ENCODE measurements at places on chromosomes 6 and 20.

DNA sequence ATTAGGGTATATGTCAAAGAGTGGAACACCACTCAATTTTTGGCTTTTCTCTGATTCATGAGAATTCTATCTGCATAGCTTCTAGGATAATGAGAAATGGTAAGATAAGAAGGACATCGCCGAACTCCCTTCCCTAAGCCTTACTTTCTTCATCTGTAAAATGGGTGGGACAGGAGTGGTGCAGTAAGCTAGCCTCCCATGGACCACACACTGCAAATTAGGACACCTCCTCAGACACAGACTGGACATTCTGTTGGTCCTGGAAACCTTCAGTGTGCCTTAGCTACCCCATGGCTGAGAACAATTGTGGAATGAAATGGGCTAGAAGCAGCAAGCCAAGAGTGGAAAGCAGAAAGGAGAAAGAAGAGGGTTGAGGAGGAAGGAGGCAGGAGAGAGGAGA is 89.6 kb downstream of the BMP7 start:
- no peak for DNase-seq

DNA sequence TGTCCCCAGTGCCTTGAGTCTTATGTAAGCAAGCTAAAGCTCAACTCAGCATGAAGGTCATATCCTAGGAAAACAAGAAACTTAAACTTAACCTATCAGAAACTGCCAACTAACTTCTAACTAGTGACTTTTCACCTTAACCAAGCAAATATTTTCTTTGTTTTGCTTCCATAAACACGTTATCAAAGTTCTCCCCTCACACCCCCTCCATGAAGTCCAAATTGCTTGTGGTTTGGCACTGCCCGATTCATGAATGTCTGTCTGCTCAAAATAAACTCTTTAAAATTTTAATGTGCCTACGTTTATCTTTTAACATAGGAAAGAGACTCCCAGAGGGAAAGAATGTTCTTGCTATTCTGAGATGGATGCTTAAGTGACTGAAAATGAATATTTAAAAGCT is 34.9 kb downstream of the GSTA2 start:
- no peak for DNase-seq

DNA sequence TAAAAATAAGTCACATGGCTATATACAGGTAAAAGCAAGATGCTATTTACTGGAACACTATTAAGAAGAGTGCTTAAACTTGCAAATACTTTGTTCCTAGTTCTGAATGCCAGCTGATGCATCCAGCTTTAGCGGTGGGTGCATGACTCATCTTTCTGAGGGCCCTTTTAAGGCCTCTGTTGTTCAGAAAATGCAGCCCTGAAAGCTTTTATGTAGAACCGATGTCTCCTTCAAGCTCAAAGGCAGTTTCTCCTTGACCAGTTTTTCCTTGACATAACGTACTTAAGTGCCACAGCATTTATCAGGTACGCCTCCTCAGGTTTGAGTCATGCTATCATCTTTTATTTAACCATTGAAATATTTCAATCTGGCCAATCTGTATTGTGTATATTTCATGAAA is 82.8 kb downstream of the MLIP start:
- no peak for DNase-seq

- no peak for DNase-seq
These were observed 85.3 kb downstream of the DLGAP4 start for GRCh38 chr20:36391456-36391855.

DNA sequence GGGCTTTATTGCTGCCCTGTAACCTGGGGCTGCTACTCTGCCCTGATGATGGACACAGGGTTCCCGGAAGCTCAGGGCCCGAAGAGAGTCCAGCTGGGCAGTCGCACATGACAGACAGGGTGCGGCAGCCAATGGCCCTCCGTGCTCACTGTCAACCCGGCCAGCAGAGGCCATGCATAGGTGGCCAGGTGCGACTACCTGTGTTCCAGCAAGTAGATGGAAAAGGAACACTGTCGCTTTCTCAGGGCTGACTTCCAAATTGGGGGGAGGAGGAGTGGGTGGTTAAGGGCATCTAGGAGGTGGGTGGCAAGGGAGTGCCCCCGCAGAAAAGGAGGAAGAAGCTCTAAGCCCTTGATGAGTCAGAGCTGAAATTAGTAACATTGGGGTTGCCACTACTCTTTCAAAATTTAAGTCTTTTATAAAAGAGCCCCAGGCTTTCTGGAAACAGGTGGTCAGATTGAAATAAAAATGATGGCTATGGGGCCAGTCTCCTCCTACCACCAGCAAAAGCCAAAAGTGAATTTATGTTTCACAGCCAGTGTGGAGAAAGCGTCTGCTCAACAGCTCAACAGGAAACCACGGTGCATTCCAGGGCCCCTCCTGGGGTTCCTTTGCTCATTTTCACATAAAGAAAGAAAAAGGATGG is 2.3 kb upstream of the RAMACL start:
- DNase-seq, result no peak

DNA sequence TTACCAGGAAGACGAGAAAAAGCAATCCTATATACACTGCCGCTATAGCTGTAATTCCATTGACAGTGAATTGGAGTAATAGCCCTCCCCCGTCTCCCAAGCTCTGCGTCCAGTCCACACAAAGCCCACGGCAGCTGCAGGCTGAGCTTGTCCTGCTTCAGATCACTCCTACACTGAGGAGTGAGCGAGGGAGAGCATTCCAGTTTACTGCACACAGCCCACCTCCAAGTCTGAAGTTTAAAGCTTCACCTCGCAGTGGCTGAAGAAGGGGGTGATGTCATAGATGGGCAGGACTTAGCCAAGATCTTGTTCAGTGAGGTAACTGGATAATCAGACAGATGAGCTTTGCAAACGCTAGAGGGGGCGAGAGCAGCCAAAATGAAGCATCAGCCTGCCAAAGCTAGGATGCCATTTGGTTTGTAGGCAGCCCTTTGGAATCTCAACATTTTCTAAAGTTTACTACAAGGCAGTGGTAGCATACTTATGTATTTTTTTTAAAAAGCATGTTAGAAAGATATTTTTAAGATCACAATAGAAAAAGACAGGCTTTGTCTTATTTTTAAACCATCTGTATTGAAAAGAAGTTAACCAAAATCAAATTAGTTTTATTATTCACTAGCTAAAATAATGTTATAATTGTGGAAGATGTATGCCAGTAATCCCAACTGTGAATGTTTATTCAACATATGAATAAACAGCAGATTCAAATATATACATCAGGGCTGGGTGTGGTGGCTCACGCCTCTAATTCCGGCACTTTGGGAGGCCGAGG is at the start of gene FLRT3:
Gene FLRT3 (minus strand): TSS at position 213 of the 772 bp plus-strand sequence. CDS start 10,106 bp downstream, outside the sequence.
- DNase-seq, result no peak

DNA sequence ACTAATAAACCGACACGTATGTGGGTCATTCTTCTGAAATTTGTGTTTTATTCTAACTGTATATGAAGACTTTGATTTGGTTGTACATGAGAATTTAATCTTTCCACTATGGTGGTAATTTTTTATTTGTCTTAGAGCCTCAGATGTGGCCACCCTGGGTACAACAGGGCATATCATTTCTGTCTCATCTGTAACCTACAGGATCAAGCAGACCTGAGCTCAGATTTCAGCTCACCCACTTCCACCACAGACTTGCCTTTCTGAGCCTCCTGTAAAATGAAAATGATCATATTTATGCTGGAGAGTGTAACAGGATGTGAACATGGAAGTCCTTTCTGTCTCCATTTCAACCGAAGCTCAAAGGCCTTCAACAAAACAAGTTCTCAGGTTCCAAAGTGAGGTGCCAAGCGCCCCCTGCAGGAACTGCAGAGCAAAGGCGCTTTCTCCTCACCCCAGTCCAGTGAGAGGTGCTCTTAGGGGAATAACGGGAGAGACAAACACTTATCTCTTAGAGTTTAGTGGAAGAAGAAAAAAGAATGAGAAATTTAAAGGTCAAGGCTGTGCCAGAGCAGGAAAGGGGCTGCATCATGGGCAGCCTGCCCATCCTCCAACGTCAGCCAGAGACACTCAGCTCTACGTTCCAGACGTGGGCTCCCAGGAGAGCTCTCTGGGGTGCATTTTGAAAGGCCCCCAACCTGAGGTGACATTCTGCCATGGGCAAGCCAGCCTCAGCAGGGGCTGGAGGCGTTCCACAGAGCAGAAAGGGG is 23.0 kb upstream of the CD24 start:
- DNase-seq, result no peak

- no peak for DNase-seq
These were observed 46.3 kb upstream of the CD93 start for GRCh38 chr20:23132293-23132929.

DNA sequence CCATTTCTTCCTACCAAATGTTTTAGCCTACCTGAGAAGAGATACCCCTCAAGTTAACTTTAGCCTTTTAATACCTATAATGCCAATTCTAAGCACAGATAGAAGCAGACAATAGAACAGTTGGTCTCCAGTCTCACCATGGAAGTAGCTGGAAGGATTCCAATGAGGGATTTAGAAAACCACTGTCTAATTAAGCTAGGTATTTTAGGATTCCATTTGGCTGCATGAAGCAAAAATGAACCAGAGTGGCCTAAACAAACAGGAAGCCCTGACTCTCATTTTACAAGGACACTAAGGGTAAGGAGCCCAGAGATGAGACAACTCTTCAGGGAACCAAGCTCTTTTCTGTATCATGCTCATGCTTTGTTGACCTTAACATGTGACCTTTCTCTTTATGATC is 199.2 kb downstream of the ALDH8A1 start:
- DNase-seq, result no peak

- DNase-seq, result no peak
These were observed 158.6 kb downstream of the RNF144B start for GRCh38 chr6:18545726-18546125.

GRCh38 chr6:89970609-89971337 is 76.5 kb downstream of the GJA10 start:
- DNase-seq, result no peak

- no peak for DNase-seq
These were observed 3.8 kb downstream of the PREX1 start for GRCh38 chr20:48823960-48824498.

GRCh38 chr20:9978397-9979004 is 56.3 kb upstream of the ANKEF1 start:
- no peak for DNase-seq

DNA sequence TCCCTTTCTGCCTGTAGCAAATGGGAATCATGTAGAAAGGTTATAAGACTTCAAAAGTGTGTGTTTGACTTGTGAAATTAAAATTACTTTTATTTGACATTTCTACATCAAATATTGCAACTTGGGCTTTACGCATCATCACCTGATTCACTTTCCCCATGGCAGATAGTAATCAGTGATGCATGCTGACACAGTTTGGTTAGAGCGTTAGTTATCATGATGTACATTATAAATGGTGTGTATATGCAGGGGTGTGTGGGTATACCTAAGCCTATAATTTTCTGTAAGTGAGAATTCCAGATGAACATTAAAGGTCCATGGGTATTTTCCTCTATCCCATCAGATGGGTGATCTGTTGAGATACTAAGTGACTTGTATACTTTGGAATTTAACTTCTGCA is 141.5 kb downstream of the KLHL32 start:
- DNase-seq, result no peak

GRCh38 chr6:123896869-123897268 is 93.2 kb downstream of the NKAIN2 start:
- no peak for DNase-seq

- no peak for DNase-seq
These were observed 46.7 kb downstream of the RNF217 start for GRCh38 chr6:125008957-125009356.

GRCh38 chr20:12502443-12502842 is 506.3 kb upstream of the SPTLC3 start:
- DNase-seq, result no peak

DNA sequence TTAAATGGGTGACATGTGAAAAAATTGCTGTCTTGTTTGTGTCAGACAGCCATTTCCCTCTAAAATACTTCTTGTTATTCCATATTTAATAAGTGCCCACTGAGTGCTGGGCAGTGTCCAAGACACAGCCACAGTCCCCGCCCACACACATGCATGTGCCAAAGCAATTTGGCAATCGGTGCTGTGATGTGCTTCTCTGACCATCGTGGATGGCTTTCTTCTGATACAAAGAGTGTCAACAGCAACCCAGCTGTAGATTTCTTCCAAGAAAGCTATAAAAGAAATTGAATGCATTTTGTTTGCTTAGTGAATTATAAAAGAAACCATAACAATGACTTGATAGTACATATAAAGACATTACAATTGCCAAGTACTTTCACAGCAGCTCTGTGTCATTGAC is 140.5 kb upstream of the ATXN1 start:
- no peak for DNase-seq

- no peak for DNase-seq
These were observed 48.6 kb downstream of the CDH4 start for GRCh38 chr20:61300709-61301108.

DNA sequence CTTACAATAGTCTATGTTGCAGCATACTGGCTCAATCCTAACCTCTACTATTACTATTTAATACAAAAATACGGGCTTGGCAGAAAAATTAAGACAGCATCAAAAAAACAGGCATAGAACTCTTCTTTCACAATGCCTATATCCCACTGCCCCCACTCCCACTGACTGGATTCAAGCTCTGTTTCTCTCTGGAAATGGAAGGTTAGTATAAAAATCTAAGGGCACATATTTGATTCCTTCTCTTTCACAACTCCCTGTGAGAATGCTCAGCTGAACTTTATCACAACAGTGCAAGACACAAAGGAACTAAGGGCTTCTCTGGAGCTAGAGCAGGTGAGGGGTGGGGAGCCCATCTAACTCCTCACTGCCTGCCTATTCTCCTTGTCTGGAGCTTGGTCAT is 258.4 kb upstream of the FAM83B start:
- no peak for DNase-seq

- DNase-seq, result no peak
These were observed 190.2 kb downstream of the TSHZ2 start for GRCh38 chr20:53162251-53162835.

DNA sequence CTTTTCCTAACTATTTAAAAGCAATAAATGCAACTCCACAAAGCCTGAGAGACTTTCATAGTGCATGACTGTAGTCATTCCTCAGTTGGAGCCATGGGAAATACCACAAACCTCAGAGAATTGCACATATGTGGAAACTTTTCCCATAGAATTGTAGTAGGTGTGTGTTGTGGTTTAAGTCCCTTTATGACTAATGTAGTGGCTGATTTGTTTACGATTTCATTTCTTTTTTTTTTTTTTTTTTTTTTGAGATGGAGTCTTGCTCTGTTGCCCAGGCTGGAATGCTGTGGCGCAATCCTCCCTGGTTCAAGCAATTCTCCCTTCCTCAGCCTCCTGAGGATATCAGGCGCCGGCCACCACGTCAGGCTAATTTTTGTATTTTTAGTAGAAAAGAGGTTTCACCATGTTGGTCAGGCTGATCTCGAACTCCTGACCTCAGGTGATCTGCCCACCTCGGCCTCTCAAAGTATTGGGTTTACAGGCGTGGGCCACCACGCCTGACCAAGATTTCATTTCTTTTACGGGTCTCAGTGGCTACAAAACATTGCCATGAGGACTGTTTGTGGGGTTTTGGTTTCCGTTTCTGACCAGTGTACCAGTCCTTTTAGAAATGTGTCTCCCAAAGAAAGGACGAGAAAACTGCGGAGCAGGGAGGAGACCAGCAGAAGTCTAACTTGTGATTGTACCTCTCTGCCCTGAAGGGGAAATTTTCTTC is 212.1 kb upstream of the MARCKS start:
- no peak for DNase-seq

GRCh38 chr20:38674092-38674764 is 50.1 kb upstream of the SLC32A1 start:
- no peak for DNase-seq

Measured in cortex of kidney (tissue), 1 donor.